ENCODE measurements at places on chromosomes 3 and 15.

- DNase-seq: no peak
Measured at GRCh38 chr15:69181424-69181823, 21.0 kb downstream of the GLCE start.

GRCh38 chr3:99232696-99233095 lies 331.2 kb upstream of the DCBLD2 start:
- no peak for DNase-seq

DNA sequence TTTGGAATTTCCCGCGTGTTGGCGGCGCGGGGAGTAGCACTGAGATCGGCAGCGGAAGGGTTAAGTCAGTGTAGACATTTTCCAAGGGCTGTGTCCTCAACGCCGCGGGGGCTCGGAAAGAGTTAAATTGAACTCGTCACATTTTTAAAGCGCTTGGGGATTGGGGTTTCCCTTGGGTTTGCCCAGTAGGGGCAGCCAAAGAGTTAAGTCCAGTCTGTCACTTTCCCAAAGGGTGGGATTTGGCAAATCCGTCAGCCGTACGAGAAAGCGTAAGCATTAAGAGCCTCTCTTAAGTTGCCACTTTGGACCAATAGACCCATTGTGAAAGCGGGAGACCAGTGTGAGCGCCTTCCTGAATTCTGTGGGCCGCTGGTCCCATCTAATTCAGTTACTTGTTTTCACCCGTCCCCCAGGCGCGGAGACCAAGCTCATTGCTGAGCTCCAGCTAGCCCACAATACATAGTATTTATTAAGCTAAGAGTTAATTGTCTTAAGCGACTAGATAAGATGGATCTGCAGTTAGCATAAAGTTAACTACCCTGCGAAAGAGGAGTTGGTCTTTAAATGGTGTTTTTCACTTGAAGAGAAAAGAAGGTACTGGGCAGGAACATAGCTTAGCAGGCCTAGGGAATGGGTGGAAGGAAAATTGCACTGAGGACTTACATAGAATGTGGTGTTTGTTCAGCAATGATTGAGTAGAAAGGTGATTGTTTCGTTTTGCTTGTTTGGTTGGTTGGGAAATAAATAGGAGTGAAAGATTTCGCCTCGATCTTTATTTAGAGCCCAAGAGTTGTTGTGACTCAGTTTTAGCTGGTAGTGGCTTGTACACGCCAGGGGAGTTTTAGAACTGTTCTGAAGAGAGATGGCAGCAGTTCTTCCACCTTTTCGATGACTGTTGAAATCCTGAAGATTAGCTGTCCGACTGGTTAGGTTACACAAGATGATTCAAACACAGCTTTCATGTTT lies 932 bp downstream of the ARL8B start:
- no peak for DNase-seq

DNA sequence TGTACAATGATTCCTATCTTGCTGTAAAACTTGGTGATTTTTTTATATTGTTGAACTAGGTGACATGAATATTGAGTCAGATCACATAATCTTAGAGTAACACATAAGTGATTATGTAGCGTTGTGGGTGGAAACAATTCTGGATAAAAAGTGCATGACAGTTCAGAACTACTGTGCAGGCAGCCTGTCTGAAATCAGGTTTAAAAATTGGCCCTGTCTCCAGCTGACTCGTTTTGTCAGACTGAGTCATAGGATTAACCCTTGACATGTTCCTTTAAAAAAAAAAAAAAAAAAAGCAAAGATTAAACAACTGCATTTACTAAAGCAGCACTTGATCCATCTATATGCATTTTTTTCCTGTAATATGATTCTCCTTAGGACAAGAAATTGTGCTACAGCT lies 160.0 kb upstream of the CGNL1 start:
- DNase-seq: no peak

- no peak for DNase-seq
Measured at GRCh38 chr3:128399221-128399915, 67.3 kb downstream of the DNAJB8 start.

- DNase-seq: no peak
Measured at GRCh38 chr3:108088697-108089096, 2.1 kb downstream of the CD47 start.

- no peak for DNase-seq
Measured at GRCh38 chr3:38988955-38989354, 62.8 kb downstream of the SCN11A start.

DNA sequence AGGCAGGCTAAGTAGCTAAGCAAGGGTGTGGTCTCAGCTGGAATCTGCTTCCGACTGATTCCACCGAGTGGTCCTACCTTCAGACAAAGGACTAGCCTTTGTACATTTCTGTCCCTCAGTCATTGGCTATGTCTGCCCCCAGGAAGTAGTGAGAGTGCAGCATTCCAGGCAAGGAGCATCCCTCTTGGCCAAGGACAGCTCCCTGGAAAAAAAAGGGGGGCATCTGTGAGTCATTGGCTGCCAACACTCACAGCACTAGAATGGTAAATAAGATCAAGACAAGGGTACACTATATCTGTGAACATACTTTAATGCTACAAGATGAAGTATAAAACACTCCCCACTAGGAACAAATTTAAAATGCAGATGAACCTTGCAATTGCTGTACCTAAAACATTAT lies 66.8 kb downstream of the STAC start:
- DNase-seq: no peak

GRCh38 chr3:15805756-15806266 lies 8.0 kb upstream of the ANKRD28 start:
- DNase-seq: no peak

DNA sequence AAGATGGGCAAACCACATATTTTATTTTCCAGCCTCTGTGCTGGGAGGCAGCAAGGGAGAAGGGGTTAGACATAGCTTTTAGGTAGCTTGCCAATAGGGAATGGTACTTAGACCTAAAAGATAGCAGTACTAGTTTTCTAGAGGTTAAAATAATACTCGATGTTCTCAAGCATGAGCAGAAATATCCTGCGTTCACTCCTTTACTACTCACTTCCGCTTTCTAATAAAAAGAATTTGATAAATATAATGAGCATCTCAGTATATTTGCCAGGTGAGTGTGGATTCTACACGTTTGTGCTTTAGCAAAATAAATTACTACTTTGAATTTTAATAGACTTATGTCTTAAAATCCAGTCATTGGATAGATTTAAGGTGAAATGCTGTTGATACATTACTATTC lies 39.4 kb upstream of the CD47 start:
- no peak for DNase-seq

DNA sequence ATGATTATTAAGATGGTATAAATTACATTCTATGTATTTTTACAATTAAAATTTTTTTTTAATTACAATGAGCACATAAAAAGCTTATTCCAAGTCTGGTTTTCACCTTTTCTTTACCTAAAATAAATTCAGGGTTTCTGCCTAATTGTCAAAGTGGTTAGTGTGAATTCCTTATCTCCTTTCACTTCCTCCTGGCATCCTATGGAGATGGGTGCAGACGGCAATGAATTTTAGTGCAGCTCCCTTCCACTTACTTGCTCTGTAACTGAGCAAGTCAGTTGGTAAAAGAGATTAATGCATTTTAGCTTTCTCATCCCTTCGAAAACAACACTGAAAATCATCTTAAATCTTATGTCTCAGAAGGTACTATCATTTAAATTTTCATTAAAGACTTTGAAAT lies 13.1 kb downstream of the HDGFL3 start:
- no peak for DNase-seq

DNA sequence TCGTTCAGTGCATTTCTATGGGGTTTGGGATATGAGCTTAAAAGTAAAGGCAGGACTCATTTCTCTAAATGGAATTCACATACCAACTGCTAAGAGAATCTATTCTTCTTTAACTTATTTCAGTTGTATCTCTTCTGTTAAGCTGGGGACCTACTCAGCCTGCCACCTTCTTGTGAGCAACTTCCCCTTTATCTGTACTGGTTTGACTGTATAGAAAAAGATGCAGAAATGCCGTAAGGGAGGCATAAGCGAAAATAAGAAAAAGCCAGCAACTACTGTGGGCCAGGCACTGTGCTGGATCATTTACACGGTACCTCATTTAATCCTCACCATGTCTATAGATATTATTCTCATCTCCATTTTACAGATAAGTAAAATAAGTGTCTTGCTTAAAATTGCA lies 38.4 kb downstream of the RBMS3 start:
- no peak for DNase-seq

- DNase-seq: no peak
Measured at GRCh38 chr3:145939431-145939830, 221.6 kb downstream of the PLOD2 start.

GRCh38 chr15:50055750-50056157 lies 63.3 kb downstream of the ATP8B4 start:
- DNase-seq: no peak

DNA sequence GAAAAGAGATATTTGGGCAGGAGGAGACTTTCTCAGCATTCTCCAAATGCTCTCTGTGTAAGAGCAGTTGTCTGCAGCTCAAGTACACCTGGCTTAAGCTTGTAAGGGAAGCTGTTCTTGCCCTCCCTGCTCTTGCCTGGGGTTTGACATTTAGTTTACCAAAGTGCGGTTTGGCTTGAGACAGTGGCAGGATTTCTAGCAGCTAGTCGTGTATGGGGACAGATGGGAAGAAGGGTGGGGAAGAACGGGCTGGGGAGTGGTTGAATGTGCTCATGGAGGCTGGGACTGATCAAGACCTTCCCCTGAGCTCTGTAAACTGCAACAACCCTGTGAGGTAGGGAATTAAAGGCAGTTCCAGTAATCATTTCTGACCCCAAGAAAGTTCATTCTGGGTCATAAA lies 39.8 kb downstream of the SQOR start:
- no peak for DNase-seq

- DNase-seq: no peak
Measured at GRCh38 chr3:64094713-64095079, 71.4 kb upstream of the PSMD6 start.

- DNase-seq: no peak
Measured at GRCh38 chr3:155330370-155330769, 36.9 kb upstream of the STRIT1 start.

- no peak for DNase-seq
Measured at GRCh38 chr3:113166357-113166718, 45.0 kb upstream of the BOC start.

DNA sequence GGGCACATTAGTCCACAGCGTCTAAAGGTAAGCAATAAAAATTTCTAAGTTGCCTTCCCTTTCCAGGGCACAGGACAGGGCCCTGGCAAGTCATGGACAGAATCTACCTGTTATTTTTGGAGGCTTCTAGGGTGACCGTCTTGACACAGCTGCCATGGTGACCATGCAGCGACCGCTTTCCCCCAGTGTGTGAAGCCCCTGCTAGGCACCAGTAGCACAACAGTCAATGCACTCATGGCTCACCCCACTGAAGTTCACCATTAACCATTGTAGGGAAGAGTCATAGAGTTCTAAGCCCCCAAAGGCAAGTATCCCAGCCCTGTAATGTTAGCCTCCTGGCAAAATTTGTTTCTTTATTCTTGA lies 43.8 kb upstream of the SLCO2A1 start:
- DNase-seq: no peak

Data from left renal pelvis (tissue), 4 donors.